ENCODE measurements at places on chromosomes 5 and 9. TPM values are rescaled to one million over a fixed set of nuclear protein-coding genes. Genes with fewer than 3 reads are reported as not detected.
A peak's percentile ranks its signal among the peaks of the same experiment; 100 is the strongest.

Gene CDO1
- total RNA-seq, result 3.1 TPM

DNA sequence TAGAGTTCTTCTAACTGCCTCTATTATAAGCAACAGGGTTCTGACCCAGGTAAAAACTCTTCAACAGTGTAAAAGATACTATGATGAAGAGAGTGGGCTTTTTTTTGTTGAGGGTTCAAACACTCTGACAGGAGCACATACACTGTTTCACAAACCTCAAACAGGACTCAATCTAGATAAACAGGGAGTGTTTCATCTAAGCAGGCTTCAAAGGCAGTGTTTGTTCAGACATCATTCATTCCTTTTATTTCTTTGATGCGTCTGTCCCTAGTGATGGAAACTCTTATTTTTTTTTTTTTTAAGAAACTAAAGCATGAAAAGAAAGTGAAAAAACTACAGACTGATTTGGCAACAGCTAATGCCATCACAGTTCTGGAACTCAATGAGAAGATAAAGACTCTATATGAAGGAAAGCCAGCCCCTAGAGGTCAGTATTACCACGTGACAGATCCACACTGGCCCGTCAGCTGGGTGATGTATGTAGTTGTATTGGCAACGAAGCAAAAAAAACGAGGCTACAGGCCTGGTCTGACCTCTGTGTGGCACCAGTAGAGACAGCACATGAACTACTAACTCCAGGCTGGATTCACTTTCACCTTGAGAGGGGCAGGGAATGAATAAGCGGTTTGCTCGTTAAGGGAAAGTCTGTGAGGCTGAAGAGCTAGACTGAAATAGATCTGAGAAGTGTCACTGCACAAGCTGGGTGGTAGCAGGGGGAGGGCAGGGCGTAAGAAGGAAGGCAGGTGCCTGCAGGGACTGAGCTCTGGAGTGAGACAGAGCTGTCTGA lies 172.2 kb downstream of the CCDC192 start:
- no peak overlapping the region for H3K27ac ChIP-seq
- no peak overlapping the region for H3K4me3 ChIP-seq
- no peaks in the 10 kb centered on the region for H3K36me3 ChIP-seq
- no peaks in the 10 kb centered on the region for H3K4me1 ChIP-seq
- no peaks in the 10 kb centered on the region for H3K27me3 ChIP-seq

GRCh38 chr9:93194221-93194625 lies 10.3 kb downstream of the WNK2 start:
- no peaks in the 10 kb centered on the region for H3K27me3 ChIP-seq
- DNase-seq, result no peak
- no peaks in the 10 kb centered on the region for H3K36me3 ChIP-seq
- H3K4me1 ChIP-seq, result peaks cover 42% of the 10 kb centered on the region
- peak overlapping the region; percentile 65 for H3K27ac ChIP-seq
- no peak overlapping the region for H3K4me3 ChIP-seq

DNA sequence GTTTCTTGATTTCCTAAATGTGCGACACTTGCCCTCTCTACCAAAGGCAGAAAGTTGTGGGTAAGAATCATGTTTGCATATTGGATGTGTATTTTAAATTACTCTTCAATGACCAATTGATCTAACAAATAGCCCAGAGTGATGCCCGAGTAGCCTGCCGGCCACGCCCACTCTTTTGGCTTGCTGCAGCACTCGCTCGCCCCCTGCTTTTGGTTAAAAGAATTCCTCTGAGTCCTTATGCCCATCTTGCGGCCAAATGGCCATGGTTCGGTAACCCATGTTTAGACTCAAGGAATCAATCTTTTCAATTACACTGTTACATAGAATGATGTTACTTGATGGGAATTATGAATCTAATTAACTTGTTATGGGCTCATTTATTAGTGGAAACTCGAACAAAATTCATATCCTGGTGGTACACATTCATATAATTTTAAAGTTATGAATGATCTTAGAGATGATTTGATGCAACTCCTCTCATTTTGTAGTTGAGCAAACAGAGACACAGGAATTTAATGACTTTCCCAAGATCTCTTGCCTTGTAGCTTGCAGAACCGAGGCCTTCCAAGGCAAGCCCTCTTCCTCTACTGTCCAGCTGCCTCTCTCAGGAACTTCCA lies 36.5 kb downstream of the PPIC start:
- H3K27me3 ChIP-seq, result no peaks in the 10 kb centered on the region
- H3K4me1 ChIP-seq, result no peaks in the 10 kb centered on the region
- H3K36me3 ChIP-seq, result no peaks in the 10 kb centered on the region
- no peak overlapping the region for H3K27ac ChIP-seq

- no peak for DNase-seq
- no peaks in the 10 kb centered on the region for H3K36me3 ChIP-seq
- H3K27me3 ChIP-seq, result no peaks in the 10 kb centered on the region
- H3K27ac ChIP-seq, result no peak overlapping the region
Observed at GRCh38 chr5:64792469-64792868, 23.7 kb downstream of the CWC27 start.

Gene ATP10B
- 4.2 TPM for total RNA-seq

Measured in pancreas (tissue), 10 donors.